K562 (cell line): ENCODE measurements at places on chromosomes 12 and 14. TPM values are rescaled to one million over a fixed set of nuclear protein-coding genes. Genes with fewer than 3 reads are reported as not detected.

DNA sequence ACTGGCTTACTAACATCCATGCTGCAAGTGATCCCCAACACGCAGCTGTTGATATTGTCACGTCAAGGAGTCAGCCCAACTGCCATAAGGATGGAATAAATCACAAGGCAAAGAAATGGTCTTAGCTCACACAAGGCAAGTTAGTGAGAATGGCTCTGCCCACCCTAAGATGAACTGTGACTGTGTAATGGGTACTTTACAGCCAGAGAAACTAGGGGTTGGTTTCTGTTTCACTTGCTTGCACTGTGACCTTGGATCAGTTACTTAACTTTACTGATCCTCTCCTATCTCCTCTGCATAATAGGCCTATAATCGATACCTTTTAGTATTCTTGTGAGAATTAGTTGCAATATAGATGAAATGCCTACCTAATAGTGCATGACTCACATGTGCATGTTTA lies 52.2 kb upstream of the ANO2 start:
- no peak for DNase-seq

The SLC5A8 gene
- not detected in 2 replicates for polyA plus RNA-seq

GRCh38 chr12:122726080-122726558 lies 4.5 kb downstream of the HCAR1 start:
- no peak for DNase-seq

DNA sequence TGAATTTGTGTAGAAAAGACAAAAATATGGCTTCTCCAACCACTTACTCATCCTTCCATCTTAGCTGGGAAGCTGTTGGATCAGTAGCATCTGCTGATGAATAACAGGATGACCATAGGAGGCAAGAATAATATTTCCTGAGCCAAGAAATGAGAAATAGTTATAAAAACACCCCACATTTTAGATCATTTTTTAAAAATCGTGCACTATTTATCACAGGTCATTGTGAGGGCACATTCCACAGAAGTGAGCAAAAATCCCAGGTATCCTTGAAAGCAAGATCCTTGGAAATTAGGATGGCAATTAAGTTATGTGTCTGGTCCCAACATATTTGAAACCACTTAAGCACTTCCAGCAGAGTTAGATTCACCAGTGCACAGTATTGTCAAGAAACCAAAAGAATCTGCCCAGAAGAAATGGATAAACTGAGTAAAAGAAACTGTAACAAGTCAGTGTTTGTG lies 8.4 kb downstream of the FAR2 start:
- DNase-seq = no peak

The SLC17A8 gene
- 0.03 TPM in 1 of 2 replicates, not detected in the other for polyA plus RNA-seq

- peak; percentile 59 for DNase-seq
Measured at GRCh38 chr12:122422730-122423257, 325 bp upstream of the CLIP1 start.

The ESR2 gene
- 2.8 and 3.8 TPM in 2 replicates for polyA plus RNA-seq

The HOXC12 gene
- 0.05 and 0.19 TPM in 2 replicates for polyA plus RNA-seq

DNA sequence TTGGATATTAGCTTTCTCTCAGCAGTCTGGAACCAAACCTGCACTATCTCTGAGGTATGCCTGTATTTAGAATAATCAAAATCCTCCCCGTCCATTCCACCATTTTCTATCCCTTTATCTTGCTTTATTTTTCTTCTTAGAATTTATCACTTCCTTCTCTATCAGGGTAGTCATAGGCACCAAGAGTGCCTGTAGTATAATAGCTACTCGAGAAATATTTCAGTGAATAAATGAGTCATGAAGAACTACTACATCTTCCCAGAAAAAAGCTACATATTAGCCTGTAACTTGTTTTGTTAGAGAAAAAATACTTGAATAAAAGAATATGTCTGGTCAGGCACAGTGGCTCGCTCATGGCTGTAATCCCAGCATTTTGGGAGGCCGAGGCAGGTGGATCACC lies 4.3 kb downstream of the SLC2A14 start:
- DNase-seq = no peak

The DEPDC4 gene
- polyA plus RNA-seq = 5.6 and 7.4 TPM in 2 replicates

The GZMB gene
- 0.68 TPM in 1 of 2 replicates, not detected in the other for polyA plus RNA-seq

DNA sequence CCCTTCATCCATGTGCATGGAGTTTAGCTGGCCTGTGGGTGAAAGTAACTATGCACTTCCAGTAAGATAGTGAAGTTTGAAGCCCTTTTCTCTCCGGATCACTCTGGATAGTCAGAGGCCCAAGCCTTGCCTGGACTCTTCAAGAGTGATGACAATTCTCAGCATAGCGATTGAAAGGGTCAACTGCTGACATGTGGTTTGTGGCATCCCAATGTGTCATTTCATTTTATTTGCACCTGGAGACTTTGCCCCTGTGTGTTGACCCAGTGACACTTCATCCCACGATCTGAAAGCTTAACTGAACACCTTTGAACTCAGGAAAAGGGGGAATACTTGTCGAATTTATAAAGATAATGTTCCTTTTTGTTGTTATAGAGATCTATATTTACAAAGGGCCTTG lies 711.9 kb upstream of the TMEM132C start:
- DNase-seq = no peak

The KRT4 gene
- polyA plus RNA-seq = not detected in 2 replicates

- peak; percentile 63 for DNase-seq
Measured at GRCh38 chr14:64841121-64841651, 38.5 kb downstream of the SPTB start.

The SRRM4 gene
- not detected in 2 replicates for polyA plus RNA-seq

DNA sequence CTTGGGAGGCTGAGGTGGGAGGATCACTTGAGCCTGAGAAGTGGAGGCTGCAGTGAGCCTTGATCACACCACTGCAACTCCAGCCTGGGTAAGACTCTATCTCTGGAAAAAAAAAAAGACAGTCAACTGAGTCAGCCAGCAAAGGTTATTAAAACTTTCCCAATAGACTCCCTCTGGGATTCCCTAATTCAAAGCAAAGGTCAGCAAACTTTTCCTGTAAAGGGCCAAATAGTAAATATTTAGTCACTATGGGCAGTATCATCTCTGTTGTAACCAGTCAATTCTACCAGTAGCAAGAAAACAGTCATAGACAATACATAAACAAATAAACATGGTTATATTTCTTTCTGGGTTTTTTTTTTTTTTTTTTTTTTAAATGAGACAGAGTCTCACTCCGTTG lies 122.5 kb downstream of the IPO8 start:
- no peak for DNase-seq

The IGFBP6 gene
- 0.54 and 2.4 TPM in 2 replicates for polyA plus RNA-seq

DNA sequence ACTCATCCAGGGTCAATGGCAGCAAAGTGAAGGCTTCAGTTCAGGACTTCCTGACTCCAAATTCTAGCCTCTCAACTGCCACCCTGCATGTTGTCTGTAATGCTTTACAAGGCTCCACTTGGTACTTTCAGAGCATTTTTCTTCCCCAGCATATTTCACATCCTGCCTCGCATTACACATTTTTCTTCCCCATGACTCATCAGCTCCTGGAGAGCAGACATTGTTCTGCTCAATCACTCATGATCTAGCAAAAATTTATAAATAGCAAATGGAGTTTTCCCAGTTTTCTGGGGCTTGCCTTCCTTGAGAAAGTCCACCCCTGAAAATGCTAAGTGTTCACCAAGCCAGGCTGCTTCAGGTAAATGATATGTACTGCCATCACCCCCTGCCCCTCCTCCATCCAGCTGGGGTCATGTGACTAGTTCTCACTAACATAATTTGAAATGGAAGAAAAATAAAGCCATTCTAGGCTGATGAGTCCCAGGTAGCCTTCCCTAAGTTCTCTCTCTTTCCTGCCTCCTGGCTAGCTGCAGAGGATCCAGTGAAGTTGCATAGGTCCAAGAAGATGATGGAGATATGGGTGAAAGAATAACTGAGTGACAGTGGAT lies 69.4 kb downstream of the ARMH4 start:
- DNase-seq = peak; percentile 4

The KLRC4 gene
- not detected in 2 replicates for polyA plus RNA-seq

DNA sequence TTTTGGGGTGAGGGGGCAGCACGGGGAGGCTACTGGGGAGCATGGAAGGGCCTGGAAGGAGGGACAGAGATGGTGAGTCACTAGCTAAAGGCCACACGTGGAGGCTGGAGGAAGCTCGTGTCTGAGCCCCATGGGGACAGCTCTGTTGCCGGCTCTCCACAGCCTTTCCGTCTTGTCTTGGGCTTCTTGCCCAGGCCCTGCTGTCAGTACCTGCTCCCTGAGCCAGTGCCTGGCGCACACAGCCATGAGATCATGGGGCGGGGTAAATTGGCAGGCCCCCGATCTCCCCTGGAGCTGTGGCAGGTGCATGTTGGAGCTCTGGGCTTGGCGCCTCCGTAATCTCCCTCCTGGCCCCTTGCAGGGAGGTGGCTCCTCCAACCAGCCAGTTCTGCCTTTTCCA lies 16.1 kb upstream of the KRT80 start:
- no peak for DNase-seq

DNA sequence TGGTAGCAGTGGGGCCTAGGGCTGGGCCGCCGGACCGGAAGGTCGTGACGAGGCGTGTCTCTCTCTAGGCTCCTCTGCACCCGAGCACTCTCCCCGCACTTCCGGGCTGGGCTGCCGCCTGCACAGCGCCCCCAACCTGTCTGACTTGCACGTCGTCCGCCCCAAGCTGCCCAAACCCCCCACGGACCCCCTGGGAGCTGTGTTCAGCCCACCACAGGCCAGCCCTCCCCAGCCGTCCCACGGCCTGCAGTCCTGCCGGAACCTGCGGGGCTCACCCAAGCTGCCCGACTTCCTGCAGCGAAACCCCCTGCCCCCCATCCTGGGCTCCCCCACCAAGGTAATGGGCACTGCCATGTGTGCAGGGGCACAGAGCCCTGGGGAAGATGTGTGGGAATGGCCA lies 13.3 kb upstream of the PUS1 start:
- DNase-seq = no peak

GRCh38 chr14:33019346-33019745 lies 80.7 kb downstream of the NPAS3 start:
- no peak for DNase-seq

GRCh38 chr12:124443931-124444712 lies 123.3 kb downstream of the NCOR2 start:
- no peak for DNase-seq

- no peak for DNase-seq
Measured at GRCh38 chr12:25494926-25495325, 58.2 kb downstream of the LMNTD1 start.

- no peak for DNase-seq
Measured at GRCh38 chr14:105487986-105488777, 1.5 kb downstream of the CRIP1 start.

DNA sequence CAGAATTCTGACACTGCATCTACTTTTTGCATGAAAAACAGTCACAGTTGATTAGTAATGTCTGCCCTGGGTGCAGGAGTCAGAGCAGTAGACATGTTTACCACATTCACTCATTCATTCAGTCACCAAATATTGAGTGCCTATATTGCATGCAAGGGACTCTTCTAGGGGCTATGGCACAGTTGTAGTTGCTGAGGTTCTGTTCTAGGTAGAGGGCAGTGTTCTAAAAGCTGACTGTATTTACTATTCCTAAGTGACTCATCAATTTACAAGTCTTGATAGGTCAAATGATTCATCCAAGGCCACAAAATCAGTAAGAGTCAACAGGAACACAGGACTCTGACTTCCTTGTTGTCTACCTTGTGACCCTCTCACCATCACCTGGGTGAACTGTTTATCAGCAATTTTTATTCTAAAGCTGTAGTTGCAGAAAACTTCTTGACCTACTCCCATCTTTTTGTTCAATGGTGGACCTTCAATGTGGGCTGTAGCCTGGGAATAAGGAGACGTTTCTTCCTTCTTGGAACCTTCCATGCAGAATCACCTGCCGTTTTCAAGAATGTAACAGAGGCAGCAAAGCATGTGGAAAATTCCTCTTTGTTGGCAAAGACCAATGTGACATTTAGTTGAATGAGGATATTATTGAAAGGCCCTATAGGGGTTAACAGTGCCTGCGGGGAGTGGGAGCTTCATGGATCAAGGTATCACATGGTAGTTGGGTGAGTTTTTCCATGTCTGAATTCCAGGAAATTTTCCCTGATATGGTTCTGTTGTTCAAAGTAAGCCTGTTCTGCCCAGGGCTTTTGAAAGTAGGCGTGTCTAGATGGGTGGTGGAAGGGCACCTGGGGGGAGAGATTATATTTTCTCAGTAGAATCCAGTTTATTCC lies 223.2 kb downstream of the KTN1 start:
- peak; percentile 19 for DNase-seq

DNA sequence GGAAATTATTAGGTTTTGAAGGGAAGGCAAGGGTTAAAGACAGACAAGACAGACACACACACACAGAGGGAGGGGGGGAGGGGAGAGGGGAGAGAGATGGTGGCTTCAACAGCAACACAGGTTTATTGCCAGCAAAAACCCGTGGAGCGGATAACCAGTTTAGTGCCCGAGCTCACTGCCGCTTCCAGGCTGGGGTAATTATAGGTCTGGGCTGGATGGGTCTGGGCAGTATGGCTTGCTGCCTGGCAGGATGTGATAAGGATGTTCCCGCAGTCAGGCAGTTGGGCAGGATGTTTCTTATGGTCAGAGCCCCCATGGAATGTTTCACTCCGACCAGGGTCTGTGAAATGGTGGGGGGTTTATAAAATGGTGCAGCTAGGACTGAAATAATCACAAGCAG lies 4.4 kb upstream of the TDRD9 start:
- DNase-seq = peak; percentile 54

GRCh38 chr14:62776300-62776699 lies 269.0 kb downstream of the KCNH5 start:
- DNase-seq = no peak

- DNase-seq = no peak
Measured at GRCh38 chr12:110590806-110591326, 7.7 kb upstream of the PPTC7 start.

The CMKLR1 gene
- 0.12 and 0.36 TPM in 2 replicates for polyA plus RNA-seq

GRCh38 chr14:96727491-96727890 lies 69.7 kb upstream of the VRK1 start:
- DNase-seq = no peak

DNA sequence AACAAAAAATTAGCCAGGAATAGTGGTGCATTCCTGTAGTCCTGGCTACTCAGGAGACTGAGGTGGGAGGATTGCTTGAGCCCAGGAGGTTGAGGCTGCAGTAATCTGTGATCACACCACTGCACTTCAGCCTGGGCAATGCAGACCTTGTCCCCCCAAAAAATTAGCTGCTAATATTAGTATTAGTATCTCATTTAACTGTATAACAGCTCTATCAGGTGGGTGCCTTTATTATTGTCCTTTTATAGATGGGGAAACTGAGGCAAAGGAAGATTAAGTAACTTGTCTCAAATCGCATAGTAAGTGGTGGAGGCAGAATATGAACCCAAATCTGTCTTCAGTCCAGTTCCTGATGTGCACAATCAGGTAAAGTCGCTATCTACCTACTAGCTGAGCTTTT lies 142.3 kb upstream of the CRY1 start:
- DNase-seq = no peak

DNA sequence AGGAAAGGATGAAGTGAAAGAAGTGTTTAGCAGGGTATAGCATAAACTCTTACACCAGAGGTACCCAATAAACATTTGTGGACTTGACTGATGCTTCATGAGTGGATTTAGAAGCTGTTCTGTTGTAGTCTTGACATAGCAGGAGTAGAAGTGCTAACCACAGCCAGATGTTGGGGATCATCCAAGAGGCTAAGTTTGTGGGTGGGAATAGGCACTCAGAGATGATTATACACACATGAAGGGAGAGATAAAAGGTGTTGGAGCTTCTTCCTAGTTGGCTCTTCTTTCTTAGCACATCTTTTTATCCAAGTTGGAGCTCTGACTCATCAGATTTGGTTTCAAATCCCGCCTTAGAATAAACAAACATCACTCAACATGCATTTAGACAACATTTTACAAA lies 166.7 kb upstream of the E2F7 start:
- DNase-seq = no peak

The CPNE6 gene
- not detected in 2 replicates for polyA plus RNA-seq
